ENCODE measurements at places on chromosomes 6 and 20.

DNA sequence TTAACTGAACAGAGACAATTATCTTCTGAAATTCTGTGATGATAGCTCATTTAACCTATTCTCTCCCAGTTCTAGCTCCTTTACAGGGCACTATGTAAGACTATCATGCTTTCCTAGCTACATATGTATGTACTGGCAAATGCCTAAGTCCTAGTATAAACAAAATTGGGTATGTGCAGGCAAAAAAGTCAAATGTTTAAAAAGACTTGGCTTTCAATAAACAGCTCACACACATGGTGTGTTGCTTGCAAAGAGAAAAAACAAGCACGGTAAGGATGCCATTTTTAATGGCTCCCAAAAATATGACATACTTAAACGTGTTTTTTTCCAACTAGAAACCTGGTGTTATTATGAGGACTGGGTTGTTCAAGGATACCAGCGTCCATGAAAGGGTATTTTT is 44.8 kb downstream of the TOMM6 start:
- DNase-seq = no peak

DNA sequence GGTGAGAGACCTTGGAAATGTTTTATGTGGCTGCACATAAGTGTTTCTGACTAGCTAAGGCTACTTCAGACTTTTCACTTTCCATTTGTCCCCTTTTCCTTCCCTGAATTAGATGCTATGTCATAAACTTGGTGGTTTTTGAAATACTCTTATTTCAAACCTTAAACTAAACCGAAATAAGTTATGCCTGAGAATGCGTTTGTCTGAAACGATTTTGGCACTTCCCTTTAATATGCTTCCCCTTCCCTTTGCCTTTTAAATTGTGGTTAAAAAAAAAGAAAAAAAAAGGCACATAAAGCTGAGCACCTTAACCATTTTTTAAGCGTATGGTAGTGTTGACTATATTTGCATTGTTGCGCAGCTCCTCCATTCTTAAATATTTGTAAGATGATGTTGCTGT is 14.3 kb downstream of the ZNF451 start:
- DNase-seq = no peak

- no peak for DNase-seq
These were observed 40.4 kb upstream of the ARHGAP18 start for GRCh38 chr6:129750360-129750759.

DNA sequence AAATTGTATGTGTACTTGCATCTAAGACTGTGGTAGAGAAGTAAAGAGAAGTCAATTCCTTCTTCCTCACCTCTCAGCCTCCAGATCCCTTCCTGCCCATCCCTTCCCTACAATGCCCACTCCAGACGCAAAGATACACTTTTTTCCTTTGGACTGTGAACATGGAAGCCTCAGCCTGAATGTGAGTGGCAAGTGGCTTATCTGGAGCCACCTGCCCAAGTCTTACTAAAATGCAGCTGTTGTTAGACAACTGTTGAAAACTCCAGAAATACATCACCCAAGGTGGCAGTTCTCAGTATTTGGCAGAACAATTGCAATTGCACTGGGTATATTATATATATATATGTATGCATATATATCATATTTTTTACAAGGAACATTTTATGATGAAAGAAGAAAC is 7.5 kb downstream of the VGLL2 start:
- DNase-seq = no peak

- no peak for DNase-seq
These were observed 66.5 kb downstream of the KCNS1 start for GRCh38 chr20:45034436-45034835.

GRCh38 chr6:1346558-1347091 is 34.7 kb downstream of the FOXQ1 start:
- DNase-seq = no peak

- DNase-seq = no peak
These were observed 1002.0 kb upstream of the ADGRB3 start for GRCh38 chr6:67633058-67633457.

DNA sequence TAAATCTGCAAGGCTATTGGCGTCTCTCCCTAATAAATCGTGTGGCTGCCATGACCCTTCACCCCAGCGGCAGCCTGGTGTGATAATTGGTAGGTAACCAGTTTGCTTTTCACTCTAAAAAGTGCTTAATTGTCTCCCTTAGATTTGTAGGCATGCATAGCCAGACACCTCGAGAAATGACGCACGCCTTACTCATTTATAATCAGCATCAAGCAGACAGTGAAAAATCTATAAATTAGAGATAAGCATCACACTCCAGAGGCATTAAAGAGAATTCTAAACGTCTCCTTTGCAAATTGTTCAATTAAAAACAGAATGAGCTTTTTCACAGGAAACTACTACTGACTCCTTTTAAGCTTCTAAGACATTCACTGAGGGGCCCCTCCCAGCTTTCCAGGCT is 110.2 kb upstream of the RPS6KA2 start:
- no peak for DNase-seq

DNA sequence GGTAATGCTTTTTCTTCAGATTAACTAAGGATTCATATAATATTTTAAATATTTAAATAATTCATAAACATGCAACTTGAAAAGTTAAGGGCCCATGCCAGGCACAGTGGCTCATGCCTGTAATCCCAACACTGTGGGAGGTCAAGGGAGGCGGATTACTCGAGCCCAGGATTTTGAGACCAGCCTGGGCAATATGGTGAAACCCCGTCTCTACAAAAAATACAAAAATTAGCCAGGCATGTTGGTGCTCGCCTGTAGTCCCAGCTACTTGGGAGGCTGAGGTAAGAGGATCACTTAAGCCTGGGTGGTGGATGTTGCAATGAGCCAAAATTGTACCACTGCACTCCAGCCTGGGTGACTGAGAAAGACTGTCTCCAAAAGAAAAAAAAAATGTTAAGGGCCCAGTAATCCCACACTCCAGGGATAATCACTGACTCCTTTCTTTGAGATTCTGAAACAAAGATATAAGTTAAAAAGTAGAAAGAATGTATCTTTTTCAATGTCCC is 7.9 kb upstream of the RIN2 start:
- no peak for DNase-seq

GRCh38 chr6:43547222-43547621 is 28.6 kb downstream of the XPO5 start:
- no peak for DNase-seq

DNA sequence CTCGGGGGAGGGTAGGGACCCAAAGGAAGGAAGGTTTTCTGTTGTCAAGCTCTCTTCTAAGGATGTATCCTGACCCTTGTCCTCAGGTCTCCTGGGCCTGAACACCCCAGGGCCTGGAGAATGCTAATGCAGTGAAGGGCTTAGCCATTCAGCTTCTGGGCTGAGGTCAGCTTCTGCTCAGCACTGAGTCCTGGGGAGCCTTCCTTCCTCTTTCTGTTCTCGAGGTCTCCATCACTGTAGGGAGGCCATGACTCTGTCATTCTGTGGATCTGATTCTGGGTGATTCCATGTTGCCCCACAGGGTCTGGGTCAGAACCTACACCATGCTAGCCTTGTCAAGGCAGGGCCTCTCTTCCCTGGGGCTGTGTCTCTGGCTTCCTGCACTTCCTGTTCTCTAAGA is 712.7 kb downstream of the DHX35 start:
- DNase-seq = no peak

DNA sequence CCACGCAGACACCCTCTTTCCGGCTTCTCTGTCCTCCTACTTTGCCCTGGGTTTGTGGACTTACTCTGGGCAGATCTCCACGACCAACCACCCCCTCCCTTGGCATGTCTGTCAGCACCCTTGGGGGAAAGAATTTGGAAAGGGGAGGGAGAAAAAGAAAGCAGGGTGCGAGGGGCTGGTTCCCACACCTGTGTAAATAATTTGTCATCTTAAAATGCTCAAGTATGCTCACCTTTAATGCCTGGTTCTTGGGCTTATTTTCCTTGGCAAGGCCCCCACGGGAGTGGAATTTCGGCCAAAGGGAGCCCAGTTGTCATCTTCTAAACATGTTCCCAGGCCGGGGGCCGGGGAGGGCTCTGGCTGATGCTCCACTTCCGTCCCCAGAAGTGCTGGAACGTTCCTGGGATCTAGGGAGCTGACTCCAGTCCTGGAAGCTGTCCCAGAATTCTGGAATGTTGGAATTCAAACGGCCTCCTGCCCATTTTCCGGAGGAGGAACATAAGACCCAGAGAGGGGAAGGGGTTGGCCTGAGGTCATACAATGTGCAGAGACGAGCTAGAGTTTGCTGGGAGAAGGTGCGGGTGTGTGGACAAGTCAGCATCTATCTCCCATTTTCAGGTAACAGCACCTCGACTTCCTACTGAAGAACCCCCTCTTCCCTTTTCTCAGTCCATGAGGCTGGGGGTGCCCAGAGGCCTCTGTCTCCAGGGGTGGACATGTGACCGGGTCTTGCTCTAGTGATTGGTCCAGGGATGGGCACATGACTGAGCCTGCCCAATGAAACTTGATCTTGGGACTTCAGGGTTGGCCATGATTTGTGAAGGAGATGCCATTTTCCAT is 122.3 kb downstream of the CEBPB start:
- DNase-seq = peak; percentile 90

GRCh38 chr6:52574709-52575501 is 2.0 kb downstream of the TRAM2 start:
- DNase-seq = peak; percentile 76

DNA sequence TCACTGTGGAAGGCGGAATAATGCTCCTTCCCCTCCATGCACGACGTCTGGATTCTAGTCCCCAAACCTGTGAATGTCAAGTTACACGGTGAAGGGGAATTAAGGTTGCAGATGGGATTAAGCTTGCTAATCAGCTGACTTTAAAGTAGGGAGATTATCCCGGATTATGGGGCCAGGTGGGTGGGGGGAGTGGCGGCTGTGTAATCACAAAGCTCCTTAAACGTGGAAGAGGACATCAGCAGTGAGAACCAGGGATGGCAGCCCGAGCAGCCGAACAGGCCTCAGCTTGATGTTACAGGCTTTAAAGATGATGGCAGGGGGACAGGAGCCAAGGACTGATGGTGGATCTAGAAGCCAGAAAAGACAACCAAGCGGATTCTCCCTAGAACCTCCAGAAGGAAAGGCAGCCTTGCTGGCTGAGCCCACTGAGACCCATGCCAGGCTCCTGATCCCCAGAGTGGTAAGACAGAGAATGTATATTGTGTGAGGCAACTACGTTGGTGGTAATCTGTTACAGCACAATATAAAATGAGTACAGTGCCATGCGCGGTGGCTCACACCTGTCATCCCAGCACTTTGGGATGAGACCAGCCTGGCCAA is 117.5 kb downstream of the SCML4 start:
- DNase-seq = no peak

DNA sequence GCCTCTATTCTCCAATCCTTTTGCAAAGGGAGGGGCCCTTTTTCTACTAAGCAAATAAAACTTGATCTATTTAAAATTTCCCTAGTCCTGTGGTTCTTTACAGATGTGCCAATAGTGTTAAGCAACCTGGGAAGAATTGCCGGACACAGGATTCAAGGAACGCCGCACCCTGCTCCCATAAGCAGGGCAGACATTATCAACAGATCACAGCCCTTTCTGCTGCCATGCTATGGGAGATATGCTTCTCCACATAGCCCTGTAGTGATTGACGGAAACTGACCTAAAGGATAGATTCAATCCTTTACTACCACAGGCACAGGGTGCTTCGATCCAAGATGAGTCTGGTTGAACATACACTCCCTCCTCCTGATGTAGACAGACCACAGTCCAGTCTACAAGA is 118.4 kb upstream of the TRAF3IP2 start:
- no peak for DNase-seq

DNA sequence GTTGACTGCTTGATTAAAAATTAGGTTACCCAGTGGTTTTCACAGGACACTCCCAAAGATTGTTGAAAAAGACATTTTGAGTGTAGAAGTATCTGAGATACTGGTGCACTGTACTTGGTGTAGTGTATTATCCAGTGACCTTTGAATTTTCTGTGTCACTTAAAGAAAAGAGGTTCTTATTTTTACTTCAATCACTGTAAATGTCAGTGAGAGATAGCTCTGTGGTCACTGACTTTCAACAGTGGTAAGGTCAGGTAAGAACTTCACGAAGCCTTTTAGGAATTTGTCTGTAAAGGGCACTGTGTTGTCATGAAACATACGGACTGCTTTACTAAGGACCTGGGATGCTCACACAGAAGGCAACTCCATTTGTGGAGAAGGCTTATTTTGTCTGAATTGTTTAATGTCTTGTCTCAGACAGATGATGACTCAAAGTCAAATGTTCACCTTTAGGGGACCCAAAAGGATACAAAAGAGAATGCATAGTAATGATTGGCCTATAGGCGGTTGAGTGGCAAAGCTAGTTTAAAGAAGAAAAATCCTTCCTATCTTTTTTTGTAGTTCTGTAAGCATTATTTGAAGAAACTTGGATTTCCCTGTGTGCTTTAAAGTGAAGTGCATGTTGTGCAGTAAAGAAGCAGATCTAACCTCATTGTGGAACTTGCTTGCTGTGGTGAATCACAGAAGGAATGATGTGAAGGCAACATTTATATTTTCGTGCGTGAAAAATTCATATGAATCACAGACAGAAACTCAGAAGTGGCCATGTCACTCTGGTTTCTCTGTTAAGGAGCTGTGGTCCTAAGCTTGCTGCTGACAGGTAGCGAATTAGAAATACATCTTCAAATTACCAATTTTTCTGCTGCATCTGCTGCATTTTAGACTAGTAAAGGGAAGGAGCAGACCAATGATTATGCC is 47.3 kb downstream of the ZFAND3 start:
- DNase-seq = no peak

DNA sequence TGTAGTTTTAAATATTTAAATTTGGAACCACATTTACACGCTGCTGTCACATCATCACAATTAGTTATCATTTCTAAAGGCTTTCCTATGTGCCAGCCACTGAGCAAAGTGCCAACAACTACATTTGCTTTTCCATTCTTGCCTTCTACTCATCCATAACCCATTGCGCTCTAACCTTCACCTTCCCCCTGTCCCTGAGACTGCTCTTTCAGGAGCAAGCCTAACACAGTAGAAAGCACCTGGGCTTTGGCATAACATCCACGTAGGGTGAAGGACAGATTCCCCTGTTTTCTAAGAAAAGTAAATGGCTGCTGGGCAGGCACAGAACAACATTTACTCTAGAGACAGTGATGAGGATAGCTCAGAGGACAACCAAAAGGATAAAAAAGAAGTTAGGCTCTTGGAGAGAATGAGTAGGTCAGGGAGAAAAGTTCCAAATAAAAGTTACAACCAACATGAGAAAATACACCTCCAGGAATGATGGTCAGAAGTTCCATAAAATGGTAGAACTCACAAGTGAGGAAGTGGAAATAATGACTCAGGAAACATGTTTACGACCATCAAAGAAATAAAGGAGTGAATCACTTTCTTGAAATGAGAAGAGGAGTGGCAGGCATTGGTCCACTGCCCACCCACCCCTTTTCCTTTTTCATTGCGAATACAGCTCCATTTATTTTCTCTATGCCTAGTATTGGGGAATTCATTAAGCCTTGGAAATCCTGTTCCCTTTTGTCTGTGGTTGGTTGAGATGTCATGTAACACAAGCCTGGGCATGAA is 77.2 kb downstream of the PFDN4 start:
- no peak for DNase-seq

DNA sequence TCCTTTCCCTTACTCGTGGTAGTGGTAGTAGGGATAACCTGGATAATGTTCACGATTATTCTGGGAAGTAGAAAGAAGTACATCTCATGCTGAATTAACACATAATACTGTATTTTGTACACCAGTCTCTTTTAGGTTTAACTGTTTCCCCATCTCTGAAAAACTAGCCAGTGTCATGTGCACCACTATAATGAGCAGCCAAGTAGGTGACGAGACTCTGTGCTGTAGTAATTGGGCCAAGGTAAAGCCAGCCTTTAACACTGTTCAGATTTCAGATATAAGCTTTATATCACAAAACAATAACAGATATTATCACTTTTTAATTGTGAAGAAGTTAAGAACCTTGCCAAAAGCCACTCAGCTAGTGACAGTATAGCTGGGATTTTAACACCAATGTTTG is 100.9 kb upstream of the ENPP5 start:
- DNase-seq = no peak

GRCh38 chr6:84796343-84796742 is 31.9 kb upstream of the TBX18 start:
- DNase-seq = no peak
